Fibroblast of gingiva (primary cell): ENCODE measurements at places on chromosomes 4 and X.

DNA sequence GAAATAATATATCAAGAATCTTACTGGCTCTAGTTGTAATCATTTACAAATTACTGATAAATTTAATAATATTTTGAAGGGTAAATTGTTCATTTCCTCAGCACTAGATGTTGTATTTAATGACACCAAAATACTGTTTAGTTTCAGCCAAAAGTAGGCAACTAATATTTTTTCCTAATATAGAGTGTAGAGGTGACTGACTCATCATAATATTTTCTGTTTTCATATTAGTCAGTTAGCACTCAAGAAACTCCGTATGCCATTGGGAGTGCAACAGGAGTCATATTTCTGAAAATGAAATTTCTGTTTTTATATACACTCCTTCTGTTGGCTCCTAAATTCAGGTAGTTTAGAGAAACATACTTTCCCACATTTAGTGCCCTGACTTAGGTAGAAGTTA, 36.6 kb upstream of the PTPN13 start:
- no peak for DNase-seq

DNA sequence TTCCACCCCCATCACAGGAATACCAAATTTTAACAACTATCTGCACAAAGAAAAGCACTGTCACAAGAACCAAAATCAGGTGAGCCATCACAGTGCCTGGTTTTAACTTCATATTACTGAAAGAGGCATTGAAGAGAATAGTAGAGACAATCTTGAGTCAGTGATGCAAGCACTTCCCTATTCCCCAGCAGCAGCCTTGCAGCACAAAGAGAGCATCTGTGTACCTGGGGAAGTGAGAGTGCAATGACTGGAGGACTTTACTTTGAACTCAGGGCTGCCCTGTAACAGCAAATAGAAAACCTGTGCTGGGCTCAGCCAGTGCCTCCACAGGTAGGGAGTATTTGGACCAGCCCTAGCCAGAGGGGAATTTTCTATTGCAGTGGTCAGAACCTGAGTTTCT, 361.8 kb downstream of the TEX13C start:
- DNase-seq, result no peak

DNA sequence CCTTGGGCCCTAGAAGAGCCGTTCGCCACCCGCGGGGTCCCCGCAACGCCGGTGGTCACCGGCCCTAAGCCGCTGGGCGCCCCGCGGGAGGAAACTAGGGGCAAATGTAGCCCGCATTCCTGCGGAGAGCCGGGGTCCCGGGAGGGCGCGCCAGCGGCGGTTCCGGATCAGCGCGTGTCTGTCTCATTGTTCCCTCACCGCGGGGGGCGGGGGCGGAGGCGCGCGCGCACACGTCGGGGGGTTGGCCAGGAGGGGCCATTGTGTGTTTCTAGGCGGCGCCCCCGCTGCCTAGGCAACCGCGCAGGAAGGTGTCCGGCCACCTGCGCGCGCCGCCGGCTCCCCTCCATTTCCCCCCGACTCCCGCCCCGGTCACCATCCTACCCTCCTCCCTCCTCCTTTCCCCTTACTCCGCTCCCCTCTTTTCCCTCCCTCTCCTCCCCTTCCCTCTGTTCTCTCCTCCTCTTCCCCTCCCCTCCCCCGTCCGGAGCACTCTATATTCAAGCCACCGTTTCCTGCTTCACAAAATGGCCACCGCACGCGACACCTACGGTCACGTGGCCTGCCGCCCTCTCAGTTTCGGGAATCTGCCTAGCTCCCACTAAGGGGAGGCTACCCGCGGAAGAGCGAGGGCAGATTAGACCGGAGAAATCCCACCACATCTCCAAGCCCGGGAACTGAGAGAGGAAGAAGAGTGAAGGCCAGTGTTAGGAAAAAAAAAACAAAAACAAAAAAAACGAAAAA, 789 bp upstream of the DDX3X start:
- peak; percentile 77 for DNase-seq

GRCh38 chr4:47741200-47741599, 96.7 kb downstream of the CORIN start:
- DNase-seq, result peak; percentile 90

GRCh38 chr4:26736621-26737020, 124.0 kb upstream of the STIM2 start:
- no peak for DNase-seq
